ENCODE measurements at places on chromosomes 4 and X.
A peak's percentile ranks its signal among the peaks of the same experiment; 100 is the strongest.

DNA sequence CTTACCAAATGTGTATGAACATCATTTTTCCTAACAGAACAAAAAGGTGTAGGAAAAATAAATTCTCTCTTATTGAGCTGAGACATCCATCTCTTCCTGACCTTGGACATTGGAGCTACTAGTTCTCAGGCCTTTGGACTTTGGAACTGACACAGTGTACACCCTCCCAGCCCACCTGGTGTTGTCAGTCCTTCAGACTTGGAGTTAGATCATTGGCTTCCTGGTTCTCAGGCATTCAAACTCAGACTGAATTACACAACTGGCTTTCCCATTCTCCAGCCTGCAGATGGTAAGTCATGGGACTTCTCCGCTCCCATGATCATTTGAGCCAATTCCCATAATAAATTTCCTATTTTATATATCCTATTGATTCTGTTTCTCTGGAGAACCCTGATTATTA, 84.8 kb upstream of the EDNRA start:
- no peak for DNase-seq

- no peak for DNase-seq
These were observed 1144.8 kb downstream of the ADGRL3 start for GRCh38 chr4:62344915-62345314.

GRCh38 chrX:95764972-95765451, 919.6 kb upstream of the DIAPH2 start:
- DNase-seq, result no peak

DNA sequence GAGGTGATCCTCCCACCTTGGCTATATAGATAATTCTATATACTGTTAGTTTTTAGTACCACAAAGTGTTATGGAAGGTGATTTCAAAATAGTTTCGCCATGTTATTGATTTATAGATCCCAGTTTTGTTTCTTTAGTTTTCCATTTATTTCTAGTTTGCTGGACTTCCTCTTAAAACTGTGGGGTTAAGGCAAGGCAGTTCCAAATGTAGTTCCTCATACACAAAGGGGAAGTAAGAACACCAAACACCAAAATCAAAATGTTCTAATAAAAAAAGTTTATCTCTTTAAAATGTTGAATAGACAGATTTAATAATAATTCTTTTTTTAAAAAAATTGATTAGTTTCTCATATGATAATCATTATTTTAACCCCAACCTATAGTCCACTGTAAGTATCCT, 6.8 kb upstream of the CISD2 start:
- DNase-seq, result no peak

DNA sequence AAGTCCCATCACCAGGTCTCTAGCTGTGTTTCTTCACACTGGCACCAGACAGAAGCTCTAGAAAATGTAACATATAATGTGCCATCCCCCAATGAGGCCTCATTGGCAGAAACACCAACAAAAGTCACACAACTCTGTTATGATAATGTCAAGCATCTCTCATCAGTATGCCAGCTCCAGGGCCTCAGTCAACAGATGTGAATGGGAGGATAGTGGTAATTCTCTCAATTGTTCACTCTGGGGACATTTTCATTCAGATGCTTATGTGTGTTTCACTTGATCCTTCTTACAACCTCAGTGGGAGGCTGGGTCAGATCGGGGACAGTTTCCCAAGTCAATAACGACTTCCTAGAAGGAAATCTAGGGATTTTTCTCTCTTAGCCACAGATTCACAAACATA, 57.5 kb upstream of the SCOC start:
- DNase-seq, result no peak

- DNase-seq, result peak; percentile 95
These were observed 19.3 kb downstream of the SCARB2 start for GRCh38 chr4:76194325-76194724.

- no peak for DNase-seq
These were observed 28.0 kb upstream of the GLRA2 start for GRCh38 chrX:14501327-14501726.

GRCh38 chrX:2261831-2262667, 238.7 kb downstream of the DHRSX start:
- no peak for DNase-seq

- DNase-seq, result no peak
These were observed 495.6 kb downstream of the KCNIP4 start for GRCh38 chr4:21452931-21453330.

GRCh38 chr4:101458473-101458872, 111.1 kb upstream of the PPP3CA start:
- DNase-seq, result no peak

DNA sequence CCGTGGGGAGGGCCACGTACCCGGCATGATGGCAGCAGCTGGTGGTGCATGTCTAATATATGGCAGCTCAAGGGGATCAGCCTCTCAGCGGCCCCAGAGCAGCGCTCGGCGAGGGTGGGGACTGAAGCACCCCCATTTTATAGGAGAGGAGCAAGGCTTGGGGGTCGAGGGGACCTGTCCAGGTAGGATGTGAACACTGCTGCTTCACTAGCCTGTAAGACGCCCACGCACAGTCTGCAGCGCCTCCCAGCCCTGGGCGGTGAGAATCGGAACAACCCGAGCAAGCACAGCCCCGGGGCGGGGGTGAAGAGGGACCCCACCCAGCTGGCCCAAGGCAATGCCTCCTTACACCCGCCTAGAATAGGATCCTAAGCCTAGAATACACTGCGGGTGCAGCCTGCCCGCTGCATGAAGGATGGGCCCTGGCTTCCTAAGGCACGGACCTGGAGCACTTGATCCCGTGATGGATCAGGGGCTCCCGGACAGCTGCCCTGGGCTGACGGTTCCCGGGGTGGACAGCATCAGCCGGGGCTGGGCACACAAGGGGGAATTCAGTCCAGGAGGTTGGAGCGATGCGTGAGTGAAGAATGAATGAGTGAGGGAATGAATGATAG, 17.6 kb downstream of the ADRA2C start:
- DNase-seq, result no peak

- peak; percentile 57 for DNase-seq
These were observed at the start of gene LAMTOR3 for GRCh38 chr4:99894161-99894997. Gene LAMTOR3, minus strand, starts transcription at chr4:99894427. Its CDS starts 464 bp downstream, at chr4:99893963.

GRCh38 chr4:7073526-7074390, 5.9 kb upstream of the GRPEL1 start:
- no peak for DNase-seq

DNA sequence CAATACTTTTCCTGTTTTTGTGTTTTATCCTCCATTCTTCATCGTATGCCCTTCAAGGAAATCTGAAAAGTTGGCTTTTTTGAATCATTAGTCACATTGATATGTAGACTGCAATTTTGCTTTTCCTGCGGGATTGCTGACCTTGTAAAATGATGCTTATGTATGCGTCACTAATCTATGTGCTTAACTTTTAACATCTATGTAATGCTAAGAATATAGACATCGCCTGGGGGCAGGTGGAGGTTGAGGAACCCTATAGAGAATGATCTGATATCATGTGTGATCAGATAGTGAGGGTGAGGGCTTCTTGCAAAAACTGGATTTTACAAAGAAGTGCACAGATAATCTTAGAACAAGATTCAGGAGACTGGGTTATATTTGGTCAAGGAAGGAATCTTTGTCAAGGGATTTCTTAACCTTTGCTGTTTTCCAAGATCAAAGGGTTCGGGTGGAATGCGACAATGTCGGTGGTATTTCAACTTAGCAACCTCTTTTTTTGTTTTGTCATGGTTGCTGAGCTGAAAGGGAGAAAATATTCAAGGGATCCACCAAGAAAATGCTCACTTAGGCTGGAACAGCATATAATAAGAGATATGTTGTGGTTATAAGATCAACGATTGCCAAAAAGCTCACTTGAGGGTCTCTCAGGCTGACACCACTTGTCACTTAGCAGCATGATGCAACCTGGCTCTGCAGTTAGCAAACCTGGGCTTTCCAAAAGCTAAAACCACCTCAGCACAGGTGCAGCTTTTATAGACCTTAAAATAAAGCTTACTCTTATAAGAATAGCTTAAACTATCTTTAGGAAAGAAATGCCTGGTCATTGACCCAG, 70.6 kb upstream of the PUDP start:
- no peak for DNase-seq

- no peak for DNase-seq
These were observed 269.3 kb downstream of the PCDH7 start for GRCh38 chr4:30989508-30989907.

All from AG09309 (cell line).